Dermis microvascular lymphatic vessel endothelial cell (primary cell): ENCODE measurements at places on chromosomes 3 and 15. TPM values are rescaled to one million over a fixed set of nuclear protein-coding genes. Genes with fewer than 3 reads are reported as not detected.

- DNase-seq: no peak
Measured at GRCh38 chr15:99037646-99038045, 30.1 kb upstream of the PGPEP1L start.

DNA sequence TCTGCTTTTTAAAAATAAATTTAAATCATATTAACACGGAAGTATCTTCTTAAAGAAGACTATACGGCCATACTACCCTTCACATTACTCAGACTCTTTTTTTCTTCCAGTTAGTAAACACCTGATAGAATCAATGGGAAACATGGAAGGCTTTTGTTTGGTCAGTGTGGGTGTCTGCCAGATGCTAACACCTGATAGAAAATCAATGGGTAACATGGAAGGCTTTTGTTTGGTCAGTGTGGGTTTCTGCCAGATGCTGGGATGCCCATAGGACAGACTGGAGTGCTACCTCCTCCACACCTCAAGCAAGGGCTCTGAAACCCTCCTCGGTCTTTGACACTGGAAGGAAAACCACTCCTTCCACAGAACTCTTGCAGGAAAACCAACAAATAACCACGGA, 29.2 kb downstream of the HACL1 start:
- DNase-seq: no peak

DNA sequence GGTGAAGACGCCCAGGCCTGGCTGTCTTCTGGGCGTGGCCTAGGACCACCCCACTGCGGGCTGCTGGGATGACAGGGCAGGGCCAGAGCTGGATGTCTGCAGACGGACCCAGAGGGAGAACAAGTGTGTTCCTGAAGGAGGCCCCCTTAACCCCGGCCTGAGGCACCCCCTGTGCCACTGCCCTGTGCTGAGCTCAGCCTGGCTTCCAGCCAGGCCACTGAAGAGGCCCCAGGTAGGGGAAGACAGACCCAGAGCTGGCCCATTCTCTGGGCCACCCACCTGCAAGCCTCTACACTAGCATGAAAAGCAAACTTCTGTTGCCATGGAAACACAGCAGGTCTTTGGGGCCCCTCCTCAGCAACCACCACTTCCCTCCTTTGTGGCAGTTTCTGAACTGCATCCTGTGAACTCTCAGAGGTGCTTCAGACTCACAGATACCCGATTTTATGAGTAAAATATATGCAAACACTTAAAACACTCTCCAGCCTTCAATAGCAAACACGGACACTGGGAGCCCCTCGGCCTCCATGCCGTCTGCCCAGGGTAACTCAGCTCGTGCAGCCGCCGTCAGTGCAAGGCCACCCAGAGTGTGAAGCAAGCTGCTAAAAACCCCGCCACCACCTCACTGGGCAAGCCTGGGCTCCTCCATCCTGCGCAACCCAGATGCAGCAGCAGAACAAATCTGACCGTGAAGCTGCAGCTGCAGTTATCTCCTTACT, 42.5 kb downstream of the CMTM6 start:
- no peak for DNase-seq

GRCh38 chr3:106092792-106093191, 224.0 kb upstream of the CBLB start:
- DNase-seq: no peak

GRCh38 chr3:54549607-54550220, 378.1 kb downstream of the LRTM1 start:
- no peak for DNase-seq

DNA sequence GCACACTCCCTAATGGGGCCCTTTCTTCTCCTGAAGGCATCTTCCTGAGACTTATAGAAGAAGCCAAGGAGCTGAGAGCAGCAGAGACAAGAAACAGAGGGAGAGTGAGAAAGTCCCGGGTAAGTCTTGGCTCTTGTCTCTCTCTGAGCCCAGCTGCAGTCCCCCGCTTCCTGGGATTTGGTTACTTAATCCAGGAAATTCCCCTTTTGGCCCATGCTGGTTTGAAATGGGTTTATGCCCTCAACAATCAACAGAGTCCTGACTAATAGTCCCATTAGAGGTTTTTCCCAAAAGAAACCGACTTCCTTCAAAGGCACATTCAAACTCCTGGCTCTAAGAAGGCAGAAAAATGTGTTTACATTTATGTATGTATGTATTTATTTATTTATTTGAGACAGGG, 22.0 kb downstream of the TMEM158 start:
- no peak for DNase-seq

- DNase-seq: no peak
Measured at GRCh38 chr3:52299247-52299878, 11.7 kb downstream of the GLYCTK start.

GRCh38 chr15:93088981-93089726, at the start of gene RGMA:
Gene RGMA, minus strand, starts transcription at chr15:93089211. Its CDS starts 279 bp downstream, at chr15:93088932.
- no peak for DNase-seq

GRCh38 chr3:141015481-141015880, 35.7 kb upstream of the SPSB4 start:
- no peak for DNase-seq

DNA sequence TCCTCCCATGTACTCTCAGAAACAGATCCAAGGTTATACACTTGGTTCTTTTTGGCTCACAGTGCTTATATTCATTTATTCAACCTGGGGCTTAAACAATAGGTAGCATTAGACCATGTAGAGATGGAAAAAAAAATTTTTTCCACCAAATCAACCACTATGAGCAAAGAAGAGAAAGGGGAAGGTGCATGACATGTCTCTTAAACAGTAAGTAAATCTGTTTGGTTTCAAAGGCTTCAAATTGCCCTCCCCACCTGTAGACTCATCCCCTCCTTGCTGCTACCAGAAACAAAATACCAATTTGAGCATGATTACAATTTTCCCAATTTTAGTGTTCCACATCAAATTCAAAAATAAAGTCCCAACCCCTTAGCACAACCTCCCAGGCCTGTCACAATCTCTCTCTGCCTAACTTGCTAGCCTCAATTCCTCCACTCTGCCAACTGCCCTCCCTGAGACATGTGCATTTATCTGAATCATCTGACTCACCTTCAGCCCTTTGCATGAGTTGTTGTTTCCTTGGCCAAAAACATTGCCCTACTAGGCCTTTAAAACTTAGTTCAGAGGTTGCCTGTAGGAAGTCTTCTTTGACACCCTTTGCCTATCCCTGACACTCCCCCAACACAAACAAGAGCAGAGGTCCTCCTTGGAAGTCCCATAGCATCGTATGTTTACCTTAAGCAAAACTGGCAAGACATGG, 30.3 kb upstream of the TSC22D2 start:
- DNase-seq: no peak

DNA sequence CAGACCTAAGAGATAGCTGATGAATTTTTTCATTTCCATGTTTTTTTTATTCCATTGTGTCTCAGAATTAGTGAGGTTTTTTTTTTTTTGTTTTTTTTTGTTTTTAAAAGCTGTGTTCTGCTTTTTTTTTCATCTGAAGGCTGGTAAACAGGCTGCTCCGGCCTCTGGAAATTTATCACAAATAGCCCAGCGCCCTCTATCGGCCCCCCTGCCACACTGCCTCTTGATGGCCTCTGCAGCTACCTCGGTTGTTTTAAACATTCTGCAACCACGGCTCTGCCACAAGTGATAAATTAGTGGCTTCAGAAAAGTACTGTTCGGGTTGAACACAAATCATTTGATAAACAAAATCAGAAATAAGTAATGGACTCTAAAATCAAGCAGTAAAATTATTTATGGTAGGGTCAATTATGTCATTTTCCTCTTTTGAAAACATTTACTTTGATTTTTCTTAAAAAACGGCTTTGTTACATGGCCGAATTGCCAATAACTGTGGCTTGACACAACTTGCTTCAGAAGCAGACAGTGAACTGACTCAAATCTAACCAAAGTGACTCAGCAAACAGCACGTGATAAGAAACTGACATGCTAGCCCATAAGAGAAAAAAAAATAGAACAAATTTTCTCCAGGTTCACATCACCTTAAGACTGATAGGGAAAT, 87.8 kb downstream of the RSL24D1 start:
- DNase-seq: peak; percentile 58

- no peak for DNase-seq
Measured at GRCh38 chr15:25242166-25242879, 196.5 kb downstream of the UBE3A start.

GRCh38 chr15:49621887-49622286, 1.0 kb downstream of the DTWD1 start:
- no peak for DNase-seq

- DNase-seq: no peak
Measured at GRCh38 chr15:66153549-66154415, 99.8 kb downstream of the MEGF11 start.

- no peak for DNase-seq
Measured at GRCh38 chr3:40930131-40930538, 269.2 kb upstream of the CTNNB1 start.

Gene SAMD7
- not detected in 2 replicates for total RNA-seq

Gene CLDN18
- total RNA-seq: not detected in 2 replicates

Gene ISLR2
- total RNA-seq: under 0.01 and 0.25 TPM in 2 replicates

Gene IMPG2
- 0.26 and 0.76 TPM in 2 replicates for total RNA-seq

Gene CACNA2D2
- under 0.01 TPM in 2 replicates for total RNA-seq
